ENCODE measurements at places on chromosomes 13 and 19.

DNA sequence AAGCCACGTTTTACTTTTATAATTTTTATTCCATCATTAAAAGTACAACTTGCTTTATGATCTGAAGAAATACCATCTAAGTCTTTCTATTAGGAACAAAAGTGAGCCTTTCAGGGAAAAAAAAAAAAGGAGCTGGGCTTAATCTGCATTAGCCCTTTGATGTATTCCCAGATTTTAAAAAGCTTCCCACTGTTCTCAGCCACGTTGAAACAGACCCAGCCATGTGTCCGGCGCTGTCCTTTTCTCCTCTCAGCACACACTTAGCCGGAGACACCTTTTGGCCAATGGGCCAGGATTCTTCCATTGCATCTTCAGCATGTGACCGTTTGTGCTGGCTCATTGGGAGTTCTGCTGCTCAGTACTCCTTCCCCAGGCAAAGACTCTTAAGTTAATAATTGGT, 105.5 kb downstream of the GGACT start:
- no peak for DNase-seq

DNA sequence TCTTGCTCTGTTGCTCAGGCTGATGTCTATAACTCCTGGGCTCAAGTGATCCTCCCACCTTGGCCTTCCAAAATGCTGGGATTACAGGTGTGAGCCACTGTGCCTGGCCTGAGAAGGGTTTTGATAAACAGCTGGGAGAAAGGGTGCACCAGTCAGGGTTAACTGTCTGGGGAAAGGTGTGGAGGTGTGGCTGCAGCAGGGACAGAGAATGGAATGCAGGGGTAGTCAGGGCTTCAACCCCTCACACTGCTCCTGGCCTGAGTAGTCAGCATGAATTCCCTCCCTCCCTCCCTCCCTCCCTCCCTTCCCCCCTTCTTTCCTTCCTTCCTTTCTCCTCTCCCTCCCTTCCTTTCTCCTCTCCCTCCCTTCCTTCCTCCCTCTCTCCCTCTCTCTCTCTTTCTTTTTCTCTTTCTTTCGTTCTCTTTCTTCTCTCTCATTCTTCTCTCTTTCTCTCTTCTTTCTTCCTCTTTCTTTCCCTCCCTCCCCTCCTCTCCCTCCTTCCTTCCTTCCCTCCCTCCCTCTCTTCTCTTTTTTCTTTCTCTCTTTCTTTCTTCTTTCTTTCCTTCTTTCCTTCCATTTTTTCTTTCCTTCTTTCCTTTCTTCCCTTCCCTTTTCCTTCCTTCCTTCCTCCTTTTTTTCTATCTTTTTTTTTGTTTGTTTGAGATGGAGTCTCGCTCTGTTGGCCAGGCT, 16.0 kb downstream of the MYO1F start:
- DNase-seq, result no peak

- DNase-seq, result no peak
These were observed 103.5 kb upstream of the AKAP11 start for GRCh38 chr13:42168496-42168895.

DNA sequence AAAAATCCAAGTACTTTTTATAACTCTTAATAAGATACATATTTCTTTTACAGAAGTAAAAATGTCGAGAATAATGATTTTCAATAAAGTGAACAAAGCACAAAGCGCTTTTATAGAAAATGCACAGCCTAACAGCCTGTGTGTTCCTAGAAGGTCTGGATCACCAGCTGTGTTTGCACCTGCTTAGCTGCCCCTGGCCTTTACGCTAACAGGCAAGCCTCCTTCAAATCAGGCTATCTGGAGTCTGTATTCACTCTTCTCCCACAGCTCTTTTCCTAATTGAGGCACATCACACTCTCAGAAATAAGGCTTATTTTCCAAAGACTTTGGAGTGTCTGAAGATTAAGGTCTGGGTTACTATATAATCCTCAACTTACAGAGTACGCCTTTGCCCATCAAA, 183.1 kb downstream of the LHFPL6 start:
- no peak for DNase-seq

DNA sequence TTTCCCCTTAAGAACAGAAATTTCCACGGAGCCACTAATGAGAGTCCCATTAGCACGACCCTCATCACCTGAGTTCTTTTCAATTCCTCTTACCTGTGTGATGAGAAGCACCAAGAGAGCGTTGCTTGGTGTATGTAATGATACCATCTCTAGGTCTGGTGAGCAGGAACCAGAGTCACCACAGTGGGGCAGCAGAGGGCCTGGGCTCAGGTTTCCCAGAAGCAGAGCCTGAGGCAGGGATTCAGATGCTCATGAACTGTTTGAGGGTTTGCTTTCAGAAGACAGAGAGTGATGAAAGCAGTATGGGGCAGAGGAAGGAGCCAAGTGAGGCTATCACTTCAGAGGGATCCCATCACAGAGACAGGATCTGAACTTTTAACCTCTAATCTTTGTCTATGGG, 3.1 kb upstream of the PTPRH start:
- no peak for DNase-seq

DNA sequence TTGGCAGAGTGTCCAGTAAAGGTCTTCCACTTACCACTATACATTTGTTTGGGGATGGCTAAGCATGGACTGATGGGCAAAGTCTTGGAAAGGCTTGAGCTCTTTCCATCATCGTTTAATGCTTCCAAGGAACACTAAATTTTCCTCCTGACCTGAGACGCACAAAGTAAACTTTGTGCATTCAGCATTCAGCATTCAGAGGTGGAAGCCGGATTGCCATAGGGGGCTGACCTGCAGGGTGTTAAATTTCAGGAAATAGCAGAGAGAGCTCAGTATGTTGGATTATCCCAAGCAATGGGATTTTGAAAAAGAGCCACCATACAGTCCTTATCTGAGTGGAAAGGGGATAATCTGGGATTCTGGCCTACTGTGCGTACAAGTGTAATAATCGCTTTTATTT, 14.0 kb downstream of the ZNF552 start:
- no peak for DNase-seq

DNA sequence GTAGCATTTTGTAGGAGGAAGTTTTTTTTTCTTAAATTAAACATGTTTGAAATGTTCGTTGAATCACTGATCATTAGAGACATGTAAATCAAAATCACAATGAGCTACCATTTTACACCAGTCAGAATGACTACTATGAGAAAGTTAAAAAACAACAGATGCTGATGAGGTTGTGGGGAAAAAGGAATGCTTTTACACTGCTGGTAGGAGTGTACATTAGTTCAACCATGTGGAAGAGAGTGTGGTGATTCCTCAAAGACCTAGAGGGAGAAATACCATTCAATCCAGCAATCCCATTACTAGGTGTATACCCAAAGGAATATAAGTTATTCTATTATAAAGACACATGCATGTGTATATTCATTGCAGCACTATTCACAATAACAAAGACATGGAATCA, 122.0 kb upstream of the ARGLU1 start:
- DNase-seq, result no peak

GRCh38 chr13:66329988-66330451, 900.1 kb downstream of the PCDH9 start:
- DNase-seq, result no peak

GRCh38 chr13:95207769-95208366, 93.4 kb downstream of the ABCC4 start:
- DNase-seq, result no peak

- DNase-seq, result peak; percentile 23
These were observed 25.5 kb downstream of the ELL start for GRCh38 chr19:18496167-18496979.

- DNase-seq, result no peak
These were observed 63.9 kb downstream of the DACH1 start for GRCh38 chr13:71803066-71803465.

DNA sequence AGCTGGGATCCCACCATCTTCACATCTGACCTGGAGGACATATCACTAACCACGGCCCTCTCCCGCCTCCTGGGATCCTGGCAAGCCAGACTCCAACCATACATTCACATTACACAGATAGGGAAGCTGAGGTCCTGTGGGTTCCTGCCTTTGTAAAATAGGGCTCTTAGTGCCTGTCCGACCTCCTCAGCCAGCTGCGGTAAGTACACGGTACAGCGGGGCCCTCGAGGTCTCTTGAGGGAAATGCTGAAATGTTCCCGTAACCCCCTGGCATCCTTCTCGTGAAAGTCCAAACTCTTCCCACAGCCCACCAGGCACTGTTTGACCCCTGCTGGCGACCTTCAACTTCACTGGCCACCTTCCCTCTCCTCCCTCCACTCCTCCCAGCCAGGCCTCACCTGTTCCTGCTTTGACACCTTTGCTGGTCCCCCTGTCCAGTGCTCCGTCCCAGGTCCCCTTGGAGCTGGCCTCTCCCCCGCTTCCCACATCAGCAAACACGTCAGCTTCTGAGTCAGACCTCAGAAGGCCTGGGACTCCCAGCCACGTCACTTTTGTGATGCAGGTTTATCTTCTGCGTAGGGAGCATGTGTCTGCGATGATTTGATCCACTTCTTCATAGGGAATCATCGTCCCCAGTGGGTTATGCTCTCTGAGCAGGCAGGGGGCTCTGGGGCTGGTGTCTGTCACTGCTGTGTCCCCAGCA, 8.8 kb upstream of the GNG7 start:
- no peak for DNase-seq

- DNase-seq, result no peak
These were observed 12.8 kb upstream of the PEAK3 start for GRCh38 chr19:2294687-2295335.

- DNase-seq, result no peak
These were observed 25.9 kb downstream of the ZSWIM9 start for GRCh38 chr19:48196321-48196763.

DNA sequence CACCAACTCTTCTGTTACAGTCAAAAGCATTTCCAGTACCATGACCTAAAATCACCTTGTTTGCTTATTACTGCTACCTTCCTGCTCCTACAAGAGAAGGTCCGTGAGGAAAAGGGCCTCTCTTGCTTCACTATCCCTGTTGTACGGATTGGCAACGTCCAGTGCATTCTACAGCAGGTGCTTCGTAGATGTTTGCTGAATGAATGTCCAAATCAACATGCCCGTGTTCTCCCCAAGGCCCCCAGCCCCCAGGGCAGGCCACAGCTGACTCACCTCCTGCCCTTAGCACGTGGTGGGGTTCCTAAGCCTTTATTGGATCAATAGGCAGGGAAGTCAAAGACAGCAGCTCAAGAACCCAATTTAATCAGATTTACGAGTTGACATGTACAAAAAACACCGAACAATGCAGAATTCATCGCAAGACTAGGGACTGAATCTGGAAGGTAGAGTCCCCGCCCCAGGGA, 5.5 kb upstream of the NAPA start:
- DNase-seq, result no peak

- no peak for DNase-seq
These were observed 15.8 kb upstream of the CLDN10 start for GRCh38 chr13:95536632-95537241.

- DNase-seq, result no peak
These were observed at the start of gene PLIN4 for GRCh38 chr19:4518345-4519171. TSS of gene PLIN4 (minus strand) at chr19:4518486. CDS start at chr19:4518272, 214 bp downstream.
